ENCODE measurements at places on chromosomes 1 and 21.
A peak's percentile ranks its signal among the peaks of the same experiment; 100 is the strongest.

- no peak for DNase-seq
Observed at GRCh38 chr1:174713796-174714195, 266.0 kb downstream of the GPR52 start.

DNA sequence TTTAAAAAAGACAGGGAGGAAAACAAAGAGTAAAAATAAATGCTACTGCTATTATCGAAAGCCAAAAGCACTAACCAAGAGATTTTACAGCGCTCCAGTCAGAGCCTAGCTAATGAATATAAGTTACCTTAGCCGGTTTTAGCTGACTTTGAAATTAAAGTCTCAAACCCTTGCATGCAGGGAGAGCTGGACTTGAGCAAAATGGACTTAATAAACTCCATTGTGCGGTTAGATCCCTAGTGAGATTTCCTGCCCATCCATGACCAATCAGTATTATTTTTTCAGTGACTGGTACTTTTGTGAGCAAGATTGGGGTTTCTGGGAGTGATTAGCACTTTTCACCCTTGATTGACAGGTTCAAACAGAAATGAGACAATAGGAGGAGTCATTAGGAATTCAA, 333.4 kb upstream of the ADGRL2 start:
- DNase-seq = no peak

GRCh38 chr1:38139738-38140487, 93.3 kb upstream of the POU3F1 start:
- no peak for DNase-seq

GRCh38 chr1:236143104-236143948, 987 bp downstream of the GPR137B start:
- peak; percentile 68 for DNase-seq

- no peak for DNase-seq
Observed at GRCh38 chr1:162823231-162823630, 32.7 kb downstream of the HSD17B7 start.

GRCh38 chr1:90476994-90477393, 240.1 kb downstream of the BARHL2 start:
- DNase-seq = no peak

DNA sequence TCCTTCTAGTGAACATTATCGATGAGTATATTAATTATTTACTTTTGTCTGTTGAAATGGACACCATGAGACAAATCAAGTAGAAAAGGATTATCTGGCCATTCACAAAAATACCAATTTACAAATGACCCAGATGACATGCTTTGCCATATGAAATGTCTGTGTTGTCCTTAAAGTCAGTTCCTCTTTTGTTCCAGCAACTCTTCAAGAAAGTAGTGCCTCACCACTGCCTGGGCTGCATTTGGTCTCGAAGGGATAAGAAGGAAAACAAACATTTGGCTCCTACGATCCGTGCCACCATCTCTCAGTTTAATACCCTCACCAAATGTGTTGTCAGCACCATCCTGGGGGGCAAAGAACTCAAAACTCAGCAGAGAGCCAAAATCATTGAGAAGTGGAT, 79.6 kb downstream of the RGL1 start:
- DNase-seq = no peak

DNA sequence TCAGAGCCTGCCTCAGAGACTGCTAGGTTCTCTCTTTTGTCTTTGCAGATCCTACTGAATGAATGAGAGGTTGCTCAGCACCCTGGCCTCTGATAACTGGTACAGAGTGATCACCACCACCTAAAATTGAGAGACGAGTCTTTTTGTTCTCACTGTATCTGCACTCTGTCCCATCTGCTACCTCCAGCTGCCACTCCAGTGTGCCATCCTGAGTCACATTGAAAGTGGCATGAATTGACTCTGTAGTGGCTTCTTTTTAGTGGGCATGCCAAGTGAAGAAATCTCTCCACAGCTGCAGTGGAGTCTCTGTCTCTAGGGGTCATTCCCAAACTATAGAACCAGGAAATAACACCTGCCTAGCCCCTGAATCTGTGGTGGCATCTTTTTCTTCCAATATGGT, 14.7 kb downstream of the CAMK1G start:
- DNase-seq = no peak

DNA sequence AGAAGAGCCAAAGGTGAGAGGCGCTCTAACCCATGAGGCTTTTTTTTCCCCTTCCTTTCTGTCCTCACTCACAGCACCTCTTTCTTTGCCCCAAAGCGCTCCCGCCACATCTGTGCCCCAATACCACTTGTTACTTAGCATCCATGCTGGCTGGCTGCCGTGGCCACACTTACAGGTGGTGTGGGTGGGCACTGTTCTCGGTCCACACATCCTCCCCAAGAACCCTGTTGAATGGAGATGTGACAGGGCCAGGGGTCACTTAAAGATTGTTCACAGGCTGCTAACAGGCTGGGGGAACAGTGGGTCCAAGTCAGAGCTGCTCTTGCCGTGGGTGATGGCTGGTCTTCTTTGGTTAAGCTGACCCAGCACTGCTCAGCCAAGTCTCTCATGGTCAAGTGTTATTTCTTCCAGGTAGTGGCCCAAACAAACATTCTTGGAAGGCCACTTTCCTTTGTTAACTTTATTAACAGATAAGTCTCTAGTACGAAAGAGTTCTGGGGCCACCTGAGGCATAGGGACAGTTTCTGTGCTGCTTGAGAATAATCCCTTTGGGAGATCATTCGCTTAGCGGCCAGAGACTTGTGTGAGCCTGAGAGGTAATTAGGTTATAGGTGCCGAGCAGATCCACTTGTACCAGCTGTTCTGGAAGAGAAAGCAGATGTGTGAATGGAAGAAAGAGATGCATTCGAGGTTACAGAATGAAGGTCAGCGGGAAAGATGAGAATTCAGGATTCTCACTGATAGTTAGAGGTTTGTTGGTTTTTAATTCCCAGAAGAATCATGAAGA, 62.6 kb upstream of the IRF2BP2 start:
- no peak for DNase-seq

DNA sequence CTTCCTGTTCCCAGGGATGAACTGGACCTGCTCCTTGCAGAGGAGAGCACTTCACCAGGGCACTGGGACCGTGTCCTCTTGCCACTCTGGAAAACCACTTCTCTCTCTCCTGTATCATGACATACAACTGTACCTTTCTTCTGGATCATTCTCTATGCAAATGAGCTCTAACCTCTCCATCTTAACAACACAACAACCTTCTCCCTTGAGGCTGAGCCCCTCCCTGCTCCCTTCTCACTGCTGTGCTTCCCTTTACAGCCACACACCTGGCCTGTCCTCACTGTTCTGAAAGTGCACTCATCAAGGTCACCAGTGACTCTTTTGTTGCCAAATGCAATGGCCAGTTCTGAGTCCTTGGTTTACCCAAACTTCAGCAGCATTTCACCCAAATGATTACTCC, 54.5 kb upstream of the MRPS6 start:
- DNase-seq = no peak

- no peak for DNase-seq
Observed at GRCh38 chr21:29477941-29478340, 179.2 kb downstream of the BACH1 start.

DNA sequence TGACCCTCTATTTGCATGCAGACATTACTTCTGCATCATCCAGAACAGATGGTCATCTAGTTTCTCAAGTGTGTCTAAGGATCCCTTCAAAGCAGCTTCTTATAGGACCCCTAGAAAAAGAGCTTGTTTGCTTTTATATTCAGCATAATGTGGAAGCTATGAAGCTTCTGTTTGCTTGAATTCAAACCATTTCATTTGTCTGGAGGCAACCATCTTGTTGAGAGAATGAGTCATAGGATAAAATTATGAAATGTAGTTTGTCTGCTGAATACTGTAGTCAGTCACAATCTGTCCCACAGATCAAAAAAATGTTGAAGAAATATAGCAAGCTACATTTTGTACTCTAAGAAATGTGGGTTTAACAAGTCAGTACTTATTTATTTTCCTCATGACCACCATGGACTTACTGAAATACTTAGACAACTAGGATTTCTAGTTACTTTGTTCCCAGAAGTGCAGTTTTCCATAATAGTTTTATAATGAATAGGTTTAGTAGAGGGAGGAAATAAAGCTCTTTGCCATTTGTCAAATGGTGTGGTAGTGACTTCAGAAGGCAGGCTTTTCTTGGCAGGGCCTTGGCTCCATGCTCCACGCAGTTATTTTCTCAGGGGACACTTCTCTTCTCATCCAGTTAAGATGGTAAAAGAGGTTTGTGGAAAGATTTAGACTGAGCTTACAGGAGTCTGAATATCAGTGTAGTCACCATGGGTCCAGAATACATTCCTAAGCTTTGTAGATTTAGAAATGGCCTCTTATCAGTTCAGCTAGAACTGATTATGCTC, 74.8 kb upstream of the DEPDC1 start:
- DNase-seq = no peak

GRCh38 chr1:183228347-183229220, 42.5 kb downstream of the LAMC2 start:
- DNase-seq = no peak
